Dorsolateral prefrontal cortex (tissue), 122 donors: ENCODE measurements at places on chromosomes 2 and 18.

DNA sequence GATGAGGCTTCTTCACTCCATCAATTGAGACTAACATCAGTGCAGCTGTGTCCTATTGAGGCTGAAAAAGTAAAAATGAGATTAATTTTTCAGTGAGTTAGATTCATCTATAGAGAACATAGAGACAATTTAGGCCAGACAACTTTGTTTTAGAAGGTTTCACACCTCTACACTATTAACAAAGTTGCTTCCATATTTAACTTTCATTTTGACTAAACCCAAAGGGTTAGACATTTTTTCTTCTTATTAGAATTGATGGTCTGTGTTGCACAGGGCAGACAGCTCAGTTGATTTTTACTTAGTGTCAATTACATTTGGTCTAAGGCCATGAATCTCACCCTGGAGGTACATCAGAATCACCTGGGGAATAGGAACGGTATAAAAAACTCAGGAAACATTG is 130.2 kb upstream of the NXPH2 start:
- no peak for DNase-seq

DNA sequence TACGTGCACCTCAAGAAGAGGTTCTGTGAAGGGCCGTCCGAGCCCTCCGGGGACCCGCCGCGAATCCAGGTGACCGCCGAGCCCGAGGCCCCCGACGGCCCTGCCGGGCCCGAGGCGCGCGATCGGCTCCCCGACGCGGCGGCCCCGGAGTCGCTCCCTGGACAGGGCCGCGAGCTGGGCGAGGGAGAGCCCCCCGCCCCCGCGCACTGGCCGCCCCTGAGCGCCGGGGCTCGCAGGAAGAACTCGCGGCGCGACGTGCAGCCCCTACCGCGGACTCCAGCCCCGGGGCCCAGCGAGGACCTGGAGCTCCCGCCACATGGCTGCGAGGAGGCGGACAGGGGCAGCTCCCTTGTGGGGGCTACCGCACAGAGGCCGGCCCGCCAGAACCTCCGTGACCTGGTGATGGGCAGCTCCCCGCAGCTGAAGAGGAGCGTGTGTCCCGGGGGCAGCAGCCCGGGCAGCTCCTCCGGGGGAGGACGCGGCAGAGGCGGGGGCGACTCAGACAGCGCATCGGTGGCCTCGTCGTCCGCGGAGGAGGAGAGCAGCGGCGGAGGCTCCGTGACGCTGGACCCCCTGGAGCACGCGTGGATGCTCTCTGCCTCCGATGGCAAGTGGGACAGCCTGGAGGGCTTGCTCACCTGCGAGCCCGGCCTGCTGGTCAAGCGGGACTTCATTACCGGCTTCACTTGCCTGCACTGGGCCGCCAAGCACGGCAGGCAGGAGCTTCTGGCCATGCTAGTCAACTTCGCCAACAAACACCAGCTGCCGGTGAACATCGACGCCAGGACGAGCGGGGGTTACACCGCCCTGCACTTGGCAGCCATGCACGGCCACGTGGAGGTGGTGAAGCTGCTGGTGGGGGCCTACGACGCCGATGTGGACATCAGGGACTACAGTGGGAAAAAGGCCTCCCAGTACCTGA is 812 bp downstream of the SOWAHC start:
- DNase-seq = no peak

GRCh38 chr2:83481436-83481835 is 977.6 kb downstream of the SUCLG1 start:
- no peak for DNase-seq

GRCh38 chr2:73295751-73296400 is 2.5 kb upstream of the EGR4 start:
- no peak for DNase-seq

GRCh38 chr2:58416696-58417095 is 175.6 kb upstream of the FANCL start:
- DNase-seq = no peak
